ENCODE measurements at places on chromosomes 7 and 10.

DNA sequence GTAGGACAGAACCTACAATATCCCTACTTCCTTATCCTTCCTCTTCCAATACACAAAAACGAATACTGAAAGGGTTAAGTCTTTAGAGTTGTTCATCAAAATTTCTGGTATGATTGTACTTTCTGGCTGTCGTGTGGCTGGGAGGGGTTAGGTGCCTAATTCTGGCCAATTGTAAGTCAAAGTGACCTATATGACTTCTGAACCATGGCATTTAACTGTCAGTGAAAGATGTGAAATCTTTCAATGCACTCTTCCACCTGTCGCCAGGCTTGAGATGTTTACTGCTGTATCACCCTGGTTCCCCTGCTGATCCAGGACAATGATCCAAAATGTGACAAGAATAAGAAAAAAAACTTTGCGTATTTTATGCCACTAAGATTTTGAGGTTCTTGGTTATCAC, 20.8 kb downstream of the EPC1 start:
- no peak for DNase-seq

- DNase-seq: no peak
Observed at GRCh38 chr7:15376600-15376999, 185.2 kb downstream of the AGMO start.

DNA sequence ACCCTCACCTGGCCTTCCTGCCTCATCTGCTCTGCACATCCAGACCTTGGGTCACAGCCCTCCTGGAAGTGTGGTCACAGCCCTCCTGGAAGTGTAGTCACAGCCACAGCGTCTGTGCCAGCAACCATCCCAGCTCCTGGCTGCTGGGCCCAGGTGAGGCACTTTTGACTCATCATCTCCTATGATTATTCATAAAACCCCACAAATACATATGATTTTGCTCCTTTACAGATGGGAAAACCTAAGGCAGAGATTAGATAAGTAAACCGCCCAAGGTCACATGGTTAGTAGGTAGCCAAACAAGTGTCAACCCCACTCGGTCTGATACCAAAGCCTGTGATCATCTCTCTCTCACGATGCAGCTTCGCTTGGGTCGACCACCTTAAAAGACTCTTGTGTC, 94.3 kb downstream of the PRLHR start:
- DNase-seq: no peak

DNA sequence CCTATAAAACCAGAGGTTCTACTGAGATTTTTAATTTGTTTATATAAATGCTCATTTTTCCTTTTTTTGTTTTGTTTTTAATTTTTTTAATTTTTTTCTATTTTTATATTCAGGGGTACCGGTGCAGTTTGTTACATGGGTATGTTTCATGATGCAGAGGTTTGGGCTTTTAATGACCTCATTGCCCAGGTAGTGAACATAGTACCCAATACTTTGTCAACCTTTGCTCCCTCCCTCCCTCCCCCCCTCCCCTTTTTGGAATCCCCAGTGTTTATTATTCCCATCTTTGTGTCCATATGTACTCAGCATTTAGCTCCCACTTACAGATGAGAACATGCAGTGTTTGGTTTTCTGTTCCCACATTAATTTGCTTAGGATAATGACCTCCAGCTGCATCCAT, 94.4 kb upstream of the NEBL start:
- no peak for DNase-seq

DNA sequence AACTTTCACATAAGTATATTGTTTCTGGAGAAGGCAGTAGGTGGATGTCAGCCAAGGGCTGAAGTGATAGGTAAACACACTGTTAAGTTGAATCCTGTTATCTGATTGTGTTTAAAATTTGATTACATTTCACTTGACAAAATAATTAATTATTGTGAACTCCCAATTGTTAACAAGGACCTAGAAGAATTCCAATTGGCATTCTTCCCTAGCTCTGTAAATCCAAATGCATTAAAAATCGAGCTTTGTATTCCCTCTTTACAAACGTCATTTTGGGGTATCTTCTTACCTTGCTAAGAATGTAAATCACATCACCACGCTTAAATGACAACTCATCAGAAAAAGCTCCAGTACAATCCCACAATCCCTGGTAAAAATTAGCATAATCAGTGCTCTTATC, 179.9 kb downstream of the SKAP2 start:
- DNase-seq: no peak

GRCh38 chr7:71408271-71408670, 276.3 kb downstream of the GALNT17 start:
- no peak for DNase-seq

GRCh38 chr10:86969421-86970041, 1.2 kb downstream of the ADIRF start:
- peak; percentile 21 for DNase-seq

DNA sequence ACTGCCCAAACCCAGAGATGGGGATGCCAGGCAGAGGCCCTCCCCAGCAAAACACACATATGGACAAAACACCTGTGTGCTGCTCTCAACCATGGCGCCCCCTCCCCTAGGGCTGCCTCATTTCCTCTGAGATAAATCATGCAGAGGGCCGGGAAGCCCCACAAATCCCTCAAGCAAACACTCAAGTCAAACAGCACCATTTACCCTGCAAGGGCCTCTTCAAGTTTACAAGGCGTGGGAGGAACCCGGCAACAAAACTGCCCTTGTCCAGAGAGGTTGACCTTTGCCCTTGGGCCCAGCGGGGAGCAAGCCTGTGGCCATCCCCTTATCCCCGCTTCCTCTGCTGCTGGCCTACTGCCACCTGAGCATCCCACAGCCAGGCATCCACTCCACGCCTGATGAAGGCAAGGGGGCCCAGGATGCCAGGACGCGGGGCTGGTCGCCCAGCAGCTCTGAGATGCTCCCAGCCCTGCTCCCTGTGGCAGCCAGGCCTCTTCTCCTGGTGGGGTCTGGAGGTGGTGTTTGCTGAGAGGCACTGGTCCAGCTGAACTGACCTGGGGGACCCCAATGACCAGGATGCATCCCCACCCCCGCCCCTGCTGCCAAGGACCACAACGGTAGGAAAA, 77.4 kb downstream of the DLG5 start:
- DNase-seq: peak; percentile 50

- no peak for DNase-seq
Observed at GRCh38 chr10:1611936-1612550, 125.3 kb downstream of the ADARB2 start.

- DNase-seq: peak; percentile 32
Observed at GRCh38 chr10:89207181-89207800, at the start of gene CH25H. Gene CH25H (minus strand): TSS chr10:89207317. CDS start chr10:89207292, 25 bp downstream.

- no peak for DNase-seq
Observed at GRCh38 chr7:67817481-67817880, 820.8 kb downstream of the TYW1 start.

- peak; percentile 31 for DNase-seq
Observed at GRCh38 chr7:124276005-124276622, 243.2 kb upstream of the TMEM229A start.
